ENCODE measurements at places on chromosomes 16 and 17.

GRCh38 chr17:7024402-7024785 lies 1.5 kb downstream of the BCL6B start:
- no peak for DNase-seq

DNA sequence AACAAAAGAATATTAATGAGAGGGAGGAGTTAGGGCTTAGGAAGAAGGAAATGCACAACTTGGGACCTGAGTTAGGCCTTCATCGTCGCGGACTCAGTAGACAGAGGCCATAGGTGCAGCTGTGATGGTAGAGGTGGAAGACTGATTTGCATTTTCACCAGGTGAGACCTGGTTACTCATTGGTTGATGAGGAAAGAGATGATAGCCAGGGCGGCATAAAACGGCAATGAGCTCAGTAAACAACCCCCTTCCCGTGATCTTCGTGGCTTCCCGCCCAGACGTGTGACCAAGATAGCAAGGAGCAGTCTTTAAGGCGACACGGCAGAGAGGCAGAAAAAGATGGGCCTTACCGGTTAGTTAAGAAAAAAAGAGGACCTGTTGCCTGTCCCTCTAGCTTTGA lies at the start of gene TMC5:
TMC5 (plus strand) TSS at position 244 of the 400 bp plus-strand sequence. CDS start 22,156 bp downstream, outside the sequence.
- no peak for DNase-seq

DNA sequence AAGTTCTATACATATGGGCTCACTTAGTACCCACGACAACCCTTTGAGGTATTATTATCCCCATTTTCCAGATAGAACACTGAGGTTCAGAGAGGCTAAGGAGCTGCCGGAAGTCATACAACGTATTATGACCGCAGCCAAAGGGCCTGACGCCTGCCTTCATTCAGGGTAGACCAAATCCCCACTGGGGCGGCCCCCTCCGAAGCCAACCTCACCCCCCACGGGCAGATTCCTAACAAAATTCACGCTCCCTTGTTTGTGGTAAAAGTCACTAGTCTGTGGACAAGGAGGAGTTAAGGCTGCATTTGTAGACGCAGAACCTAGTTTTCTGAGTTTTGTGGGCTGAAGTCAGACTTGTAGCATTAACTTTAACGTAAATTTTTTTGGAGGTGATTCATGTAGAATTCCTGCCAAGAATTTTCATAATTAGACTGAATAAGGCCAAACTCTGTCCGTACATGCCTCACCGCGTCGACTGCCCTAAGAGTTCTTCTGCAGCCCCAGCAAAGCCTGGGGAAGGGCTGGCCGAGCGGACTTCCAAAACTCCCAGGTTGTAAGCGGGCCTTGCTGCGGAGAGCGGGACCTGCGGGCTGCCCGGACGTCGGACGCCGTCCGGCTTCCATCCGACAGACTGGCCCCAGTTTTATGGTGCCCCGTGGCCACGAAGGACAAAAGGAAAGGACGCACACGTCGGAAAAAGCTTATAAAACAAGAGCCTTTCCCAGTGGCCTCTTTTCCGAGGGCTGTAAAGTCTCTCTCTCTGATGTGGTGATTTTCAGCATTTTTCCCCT lies 75.7 kb downstream of the NXN start:
- no peak for DNase-seq

- no peak for DNase-seq
Measured at GRCh38 chr16:53132406-53132805, 77.6 kb downstream of the CHD9 start.

- no peak for DNase-seq
Measured at GRCh38 chr16:69334696-69335095, 4.3 kb upstream of the PDF start.

- no peak for DNase-seq
Measured at GRCh38 chr17:348692-349425, 3.7 kb downstream of the RPH3AL start.

DNA sequence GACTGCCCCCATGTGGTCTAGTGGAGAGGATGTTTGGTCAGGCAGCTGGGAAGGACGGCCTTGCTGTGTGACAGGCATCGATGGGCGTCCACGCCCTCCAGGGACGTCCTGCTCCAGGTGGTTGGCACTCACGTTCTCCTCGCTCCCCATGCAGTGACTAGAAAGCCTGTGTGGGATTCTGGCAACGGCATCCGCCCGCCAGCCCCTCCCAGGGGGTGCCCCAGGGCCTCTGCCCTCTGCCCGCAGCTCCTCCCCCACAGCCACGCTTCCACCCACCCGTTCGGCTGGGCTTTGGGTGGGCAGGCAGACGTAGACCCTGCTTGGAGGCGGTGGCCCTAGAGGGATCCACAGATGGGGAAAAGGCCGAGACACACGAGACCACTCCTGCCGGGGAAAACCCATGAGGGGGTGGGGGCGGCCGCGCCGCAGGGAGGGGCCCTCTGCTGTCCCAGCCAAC lies 4.7 kb upstream of the IL17C start:
- no peak for DNase-seq
